ENCODE measurements at places on chromosomes 5 and 9.

- DNase-seq: no peak
Observed at GRCh38 chr9:95783426-95783975, 92.0 kb upstream of the ERCC6L2 start.

- DNase-seq: no peak
Observed at GRCh38 chr5:131068893-131069643, 96.0 kb downstream of the HINT1 start.

- no peak for DNase-seq
Observed at GRCh38 chr9:95343725-95344287, 26.3 kb upstream of the FANCC start.

DNA sequence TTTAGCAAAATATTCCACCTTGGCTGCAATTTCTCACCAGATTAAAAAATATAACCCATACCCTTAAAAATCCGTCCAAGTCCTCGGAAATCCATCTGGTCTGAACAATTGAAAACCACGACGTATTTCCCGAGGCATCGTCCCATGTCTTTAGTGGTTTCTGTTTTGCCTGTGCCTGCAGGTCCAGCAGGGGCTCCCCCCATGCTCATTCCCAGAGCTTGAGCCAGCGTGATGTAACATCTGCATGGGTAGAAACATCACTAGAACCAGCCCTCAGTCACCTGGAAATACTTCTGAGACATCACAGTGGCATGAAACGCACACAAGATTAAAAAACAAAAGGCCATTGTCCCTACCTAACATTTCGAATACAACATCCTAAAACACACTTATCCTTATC lies 114.0 kb downstream of the DNAH5 start:
- DNase-seq: no peak

DNA sequence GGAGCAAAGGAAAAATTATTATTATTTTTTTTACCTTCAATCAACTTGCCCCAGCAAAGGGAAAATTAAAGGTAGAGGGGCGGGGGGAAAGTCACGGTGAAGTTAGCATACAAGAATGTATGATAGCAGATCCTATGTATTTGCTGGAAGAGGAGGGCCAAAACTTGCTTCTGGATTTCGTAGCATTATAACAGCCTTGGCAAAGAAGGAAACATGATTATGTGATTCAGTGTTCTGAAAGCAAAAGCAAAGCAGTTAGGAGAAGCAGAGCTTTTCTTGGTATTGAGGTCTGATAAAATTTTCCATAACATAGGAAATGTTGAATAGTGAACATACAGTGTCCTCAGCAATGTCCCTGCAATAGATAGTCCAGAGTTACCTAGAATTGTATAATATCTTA lies 32.4 kb downstream of the MAST4 start:
- no peak for DNase-seq

DNA sequence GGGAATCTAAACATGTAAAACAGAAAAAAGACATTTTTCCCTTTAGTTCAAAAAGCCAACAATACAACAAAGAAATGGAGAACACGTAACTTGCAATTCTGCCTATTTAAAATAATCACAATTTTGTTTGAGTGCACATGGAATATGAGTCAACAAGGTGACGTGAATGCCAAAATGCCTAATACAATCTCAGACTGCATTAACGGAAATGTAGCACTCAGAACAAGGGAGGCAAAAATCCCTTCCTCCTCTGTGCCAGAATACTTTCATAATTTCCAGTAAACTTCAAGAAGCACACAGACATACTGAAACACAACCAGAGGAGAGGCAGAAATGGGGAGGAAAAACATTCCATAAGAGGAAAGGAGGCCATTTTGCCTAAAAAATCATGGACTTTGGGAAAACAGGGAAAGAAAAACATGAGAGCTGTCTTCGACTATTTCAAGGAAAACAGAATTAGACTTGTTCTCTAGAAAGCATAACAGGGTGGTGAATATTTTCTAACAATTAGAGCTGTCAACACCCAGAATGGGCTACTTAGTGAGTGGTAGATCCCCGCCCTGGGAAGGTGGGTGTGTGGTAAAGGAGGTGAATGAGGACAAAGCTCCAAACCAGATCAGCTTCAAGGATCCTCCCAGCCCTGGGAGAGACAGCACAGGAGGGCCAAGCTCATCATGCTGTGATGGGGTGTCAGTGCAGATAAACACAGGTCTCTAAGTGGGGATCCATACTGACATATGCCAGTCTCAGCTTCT lies 48.2 kb downstream of the ABCA1 start:
- DNase-seq: no peak

DNA sequence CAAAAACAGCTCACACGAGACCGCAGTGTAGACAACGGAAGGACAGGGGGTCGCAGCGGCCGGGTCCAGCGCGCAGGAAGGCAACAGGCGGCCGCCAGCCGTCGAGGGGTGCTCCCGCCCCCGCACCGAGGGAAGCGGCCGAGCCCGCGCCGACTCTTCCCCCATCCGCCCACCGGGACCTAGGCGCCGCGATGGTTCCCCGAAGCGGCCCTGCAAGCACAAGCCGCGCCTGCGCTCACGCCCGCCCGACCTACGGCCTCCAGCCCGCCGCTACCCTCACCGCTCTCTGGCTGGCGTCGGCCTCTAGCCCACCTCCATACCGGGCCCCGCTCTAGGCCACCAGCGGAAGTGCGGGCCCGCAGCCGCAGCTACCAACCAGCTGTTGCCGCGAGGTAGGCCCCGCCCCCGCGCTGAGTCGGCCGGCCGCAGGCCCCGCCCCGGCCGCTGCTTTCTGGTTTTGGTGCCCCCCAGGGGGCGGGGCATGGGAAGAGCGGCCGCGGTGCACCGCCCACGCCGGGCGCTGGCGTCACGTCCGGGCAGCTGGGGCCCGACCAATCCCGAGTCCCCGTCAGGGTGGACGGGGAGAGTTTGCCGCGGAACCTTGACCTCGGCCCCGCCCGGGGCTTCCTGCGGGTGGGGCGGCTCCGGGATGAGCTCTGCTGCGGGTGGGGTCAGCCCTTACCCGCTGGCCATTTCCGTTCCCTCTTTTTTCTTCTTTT lies at the start of gene SETX:
Gene SETX (minus strand): TSS at position 350 of the 719 bp plus-strand sequence. CDS start 5,558 bp downstream, outside the sequence.
- peak; percentile 88 for DNase-seq

GRCh38 chr5:35223787-35224395 lies 6.4 kb downstream of the PRLR start:
- DNase-seq: no peak

- no peak for DNase-seq
Observed at GRCh38 chr5:151469992-151470391, 22.6 kb downstream of the SLC36A1 start.

- DNase-seq: no peak
Observed at GRCh38 chr5:159420940-159421339, 90.7 kb upstream of the IL12B start.

GRCh38 chr9:18405240-18405639 lies 68.7 kb upstream of the ADAMTSL1 start:
- no peak for DNase-seq

GRCh38 chr5:102715082-102715807 lies 39.9 kb upstream of the PAM start:
- DNase-seq: no peak

GRCh38 chr5:54007827-54008777 lies 302.3 kb downstream of the ARL15 start:
- DNase-seq: no peak

DNA sequence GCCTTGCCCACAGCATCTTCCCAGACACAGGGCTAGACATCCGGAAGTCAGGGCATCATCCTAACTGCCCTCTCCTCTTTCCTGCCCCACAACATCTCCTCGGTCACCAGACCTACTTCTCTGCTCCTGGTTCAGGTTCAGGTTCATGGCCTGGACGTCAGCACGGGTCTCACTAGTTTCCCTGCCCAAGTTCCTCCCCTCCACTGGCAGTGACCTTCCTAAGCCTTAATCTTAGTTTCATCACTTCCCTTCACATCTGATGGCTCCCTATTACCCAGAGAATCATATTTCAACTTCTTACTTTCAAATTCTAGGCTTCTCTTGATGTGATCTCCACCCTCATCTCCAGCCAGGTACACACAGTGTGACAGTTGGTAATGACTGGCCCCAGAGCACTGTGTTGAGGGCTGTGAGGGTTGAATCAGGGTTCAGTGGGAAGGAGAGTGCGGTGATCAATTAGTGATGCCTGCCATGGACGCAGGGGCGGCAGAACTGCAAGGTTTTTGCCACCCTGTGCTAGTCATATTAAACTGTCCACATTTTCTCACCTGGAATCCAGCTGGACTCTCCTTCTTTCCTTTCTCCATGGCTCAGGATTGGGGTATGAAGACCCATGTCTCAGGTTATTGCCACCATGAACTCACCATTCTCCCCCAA lies 34.3 kb upstream of the CRB2 start:
- DNase-seq: no peak

GRCh38 chr9:7003861-7004260 lies 246.1 kb downstream of the KDM4C start:
- DNase-seq: no peak

DNA sequence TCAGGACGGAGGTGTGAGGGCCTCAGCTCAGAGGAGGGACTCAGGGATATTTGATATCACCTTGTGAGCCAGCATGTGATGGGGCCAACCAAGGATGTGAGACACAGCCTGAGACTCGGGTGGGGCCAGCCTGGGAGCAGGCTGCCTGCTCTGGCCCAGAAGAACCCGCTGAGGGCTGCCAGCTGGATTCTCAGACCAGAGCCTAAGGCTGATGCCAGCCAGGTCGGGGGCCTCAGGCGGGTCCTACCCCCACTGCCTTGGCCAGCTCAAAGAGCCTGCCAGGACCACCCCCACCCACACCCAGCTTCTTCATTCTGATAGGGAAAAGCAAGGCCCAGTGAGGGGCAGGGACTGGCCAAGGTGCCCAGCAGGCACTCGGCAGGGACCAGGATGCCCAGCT lies 20.3 kb upstream of the DUSP1 start:
- no peak for DNase-seq

Measured in omental fat pad (tissue), 4 donors.